ENCODE measurements at places on chromosomes 2 and 18. TPM values are rescaled to one million over a fixed set of nuclear protein-coding genes. Genes with fewer than 3 reads are reported as not detected.

The ANKRD30B gene
- 0.23 TPM for total RNA-seq

The LCT gene
- under 0.01 TPM for total RNA-seq

The TMEM178A gene
- total RNA-seq, result 3.5 TPM

The GKN1 gene
- not detected for total RNA-seq

The MAPK4 gene
- not detected for total RNA-seq

The EVX2 gene
- not detected for total RNA-seq

The SCYGR1 gene
- not detected for total RNA-seq

The CERKL gene
- total RNA-seq, result not detected

The ANTXR1 gene
- total RNA-seq, result 90.3 TPM

The LINC00305 gene
- total RNA-seq, result not detected

The DPP10 gene
- not detected for total RNA-seq

The MYO1B gene
- 88.9 TPM for total RNA-seq

The CYP27A1 gene
- 25.6 TPM for total RNA-seq

The IL36A gene
- total RNA-seq, result not detected

The TOGARAM2 gene
- total RNA-seq, result not detected

The RNU2-63P gene
- not detected for total RNA-seq

The TPO gene
- not detected for total RNA-seq

The NEDD4L gene
- total RNA-seq, result 3.1 TPM

The KCNS3 gene
- total RNA-seq, result 0.70 TPM

The RAB17 gene
- total RNA-seq, result 0.45 TPM

The TEKT4 gene
- not detected for total RNA-seq

The LHCGR gene
- not detected for total RNA-seq

The CRYGD gene
- total RNA-seq, result not detected

The RFTN2 gene
- 9.0 TPM for total RNA-seq

The EFHD1 gene
- 0.23 TPM for total RNA-seq

The BARD1 gene
- total RNA-seq, result 15.0 TPM

The SDC1 gene
- 9.6 TPM for total RNA-seq

The FOXD4L1 gene
- 0.12 TPM for total RNA-seq

The STK17B gene
- total RNA-seq, result 64.3 TPM

The TSPYL6 gene
- total RNA-seq, result not detected

The PDCD1 gene
- not detected for total RNA-seq

The GKN2 gene
- total RNA-seq, result not detected

The TRIM43 gene
- not detected for total RNA-seq

The NUP35 gene
- total RNA-seq, result 5.9 TPM

The DSG4 gene
- total RNA-seq, result not detected

The GAREM1 gene
- 2.7 TPM for total RNA-seq

The C2orf78 gene
- not detected for total RNA-seq

The MSTN gene
- not detected for total RNA-seq

The TCF7L1 gene
- 2.0 TPM for total RNA-seq

The DNAH6 gene
- total RNA-seq, result not detected

The KYNU gene
- 1.3 TPM for total RNA-seq

The ERBB4 gene
- 5.0 TPM for total RNA-seq

The CDH2 gene
- total RNA-seq, result 337 TPM

The FBXO15 gene
- 0.23 TPM for total RNA-seq

The PSMA8 gene
- total RNA-seq, result not detected

The NXPH2 gene
- total RNA-seq, result not detected
